AG08395 (cell line): ENCODE measurements at places on chromosomes 5 and 9.

DNA sequence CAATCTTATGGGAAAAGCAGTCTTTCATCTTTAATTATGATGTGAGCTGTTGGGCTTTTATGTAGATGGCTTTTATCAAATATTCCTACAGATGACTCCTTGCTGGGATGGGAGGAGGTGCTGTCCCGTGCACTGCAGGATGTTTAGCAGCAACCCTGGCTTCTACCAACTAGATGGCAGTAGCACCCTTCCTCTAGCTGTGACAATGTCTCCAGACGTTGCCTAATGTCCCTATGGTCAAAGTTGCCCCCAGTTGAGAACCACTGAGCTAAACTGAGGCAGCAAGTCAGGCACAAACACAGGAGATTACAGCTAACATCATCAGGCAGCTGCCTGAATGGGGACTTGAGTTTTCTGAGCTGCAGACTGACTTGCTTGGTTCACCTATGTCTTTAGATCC is 401.9 kb upstream of the PDE4D start:
- peak; percentile 28 for DNase-seq

DNA sequence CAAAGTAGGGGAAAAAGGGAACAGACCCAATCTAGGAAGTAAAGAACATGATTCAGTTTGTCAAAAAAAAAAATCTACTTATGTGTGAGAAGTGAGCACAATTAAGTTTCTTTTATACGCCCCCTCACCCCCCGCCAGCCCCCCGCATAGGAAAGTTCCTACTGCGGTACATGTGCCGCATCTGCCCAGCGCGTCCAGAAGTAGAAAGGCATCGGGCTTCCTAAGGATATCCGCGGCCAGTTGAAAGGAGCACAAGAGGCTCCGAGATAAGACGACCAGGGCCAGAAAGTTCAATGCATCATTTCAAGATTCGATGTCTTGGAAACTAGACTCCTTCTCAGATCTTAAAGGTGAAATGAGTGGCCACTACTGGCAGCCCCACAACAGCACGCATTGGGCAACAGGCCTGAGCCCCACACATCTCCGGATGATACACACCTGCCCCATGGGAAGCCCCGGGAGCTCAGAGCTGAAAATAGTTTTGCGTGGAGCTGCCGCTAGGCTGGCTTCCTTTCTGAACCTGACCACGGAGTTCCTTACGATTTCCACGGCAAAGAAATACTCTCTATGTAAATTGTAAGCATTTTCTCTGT is 203.9 kb downstream of the RAB3C start:
- DNase-seq: no peak

GRCh38 chr9:136662656-136663581 is at the start of gene EGFL7:
Gene EGFL7, plus strand, starts transcription at chr9:136662916. Its CDS starts 5,367 bp downstream, at chr9:136668283.
- DNase-seq: no peak

GRCh38 chr9:131330814-131331600 is 41.5 kb downstream of the PLPP7 start:
- DNase-seq: no peak

- peak; percentile 57 for DNase-seq
Observed at GRCh38 chr9:130290291-130291181, 25.0 kb downstream of the HMCN2 start.

- no peak for DNase-seq
Observed at GRCh38 chr5:27652505-27652904, 614.1 kb upstream of the CDH9 start.

DNA sequence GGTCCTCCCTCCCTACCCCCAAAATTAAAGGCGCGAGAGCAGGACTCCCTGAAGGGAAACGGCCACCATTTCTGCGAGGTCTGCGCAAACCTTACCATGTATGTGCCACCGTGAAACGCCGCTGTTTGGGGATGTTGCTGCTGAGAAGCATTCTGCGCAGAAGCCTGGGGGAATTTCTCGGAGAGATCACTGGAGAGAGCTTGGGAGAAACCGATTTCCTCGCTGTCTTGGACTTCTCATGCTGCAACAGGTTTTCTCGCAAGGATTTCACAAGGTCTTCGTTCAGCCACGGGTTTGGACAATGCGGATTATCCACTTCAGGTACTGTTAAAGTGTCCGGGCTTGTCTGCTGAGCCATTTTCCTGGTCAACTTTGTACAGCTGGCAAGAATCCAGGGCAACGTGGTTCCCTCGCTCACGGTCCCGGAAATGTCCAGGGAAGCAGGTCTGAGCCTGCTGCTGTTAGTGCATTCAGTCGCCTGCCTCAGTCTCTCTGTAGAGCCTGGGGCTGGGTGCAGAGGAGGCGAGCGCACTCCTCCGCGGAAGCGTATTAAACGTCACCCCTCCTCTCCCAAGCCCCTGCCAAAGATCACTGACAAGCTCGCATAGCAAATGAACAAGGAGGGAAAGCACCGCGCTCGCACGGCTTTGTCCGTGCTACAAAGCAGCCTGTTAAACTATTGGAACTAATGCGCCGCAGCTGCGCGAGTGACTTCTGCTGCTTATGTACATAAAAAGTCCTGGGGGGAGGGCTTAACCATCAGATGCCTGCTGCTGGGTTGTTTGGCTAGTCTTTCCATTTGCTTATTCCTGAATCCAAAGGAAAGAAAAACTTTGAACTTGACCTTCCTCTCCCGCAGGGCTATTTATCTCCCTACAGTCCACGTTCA is 125.1 kb downstream of the PDE4D start:
- DNase-seq: peak; percentile 22

GRCh38 chr5:180683220-180683922 is 34.0 kb upstream of the FLT4 start:
- DNase-seq: no peak

DNA sequence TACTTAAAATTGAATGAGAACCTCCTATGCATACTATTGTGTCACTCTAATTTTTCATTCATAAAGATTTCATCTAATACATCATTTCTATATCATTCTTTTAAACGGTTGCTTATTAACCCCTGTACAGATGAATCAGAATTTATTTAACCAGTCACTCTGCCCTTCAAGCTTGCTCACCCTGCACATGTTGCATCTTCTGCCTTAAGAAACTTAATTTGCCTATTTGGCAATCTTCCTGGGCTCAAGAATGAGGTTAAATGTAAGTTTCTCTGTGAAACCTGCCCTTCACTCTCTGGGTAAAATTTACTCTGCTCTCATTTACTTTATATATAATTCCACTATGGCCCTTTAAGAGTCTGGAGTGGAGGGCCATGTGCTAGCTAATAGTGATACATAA is 434.7 kb upstream of the ZNF608 start:
- DNase-seq: no peak

DNA sequence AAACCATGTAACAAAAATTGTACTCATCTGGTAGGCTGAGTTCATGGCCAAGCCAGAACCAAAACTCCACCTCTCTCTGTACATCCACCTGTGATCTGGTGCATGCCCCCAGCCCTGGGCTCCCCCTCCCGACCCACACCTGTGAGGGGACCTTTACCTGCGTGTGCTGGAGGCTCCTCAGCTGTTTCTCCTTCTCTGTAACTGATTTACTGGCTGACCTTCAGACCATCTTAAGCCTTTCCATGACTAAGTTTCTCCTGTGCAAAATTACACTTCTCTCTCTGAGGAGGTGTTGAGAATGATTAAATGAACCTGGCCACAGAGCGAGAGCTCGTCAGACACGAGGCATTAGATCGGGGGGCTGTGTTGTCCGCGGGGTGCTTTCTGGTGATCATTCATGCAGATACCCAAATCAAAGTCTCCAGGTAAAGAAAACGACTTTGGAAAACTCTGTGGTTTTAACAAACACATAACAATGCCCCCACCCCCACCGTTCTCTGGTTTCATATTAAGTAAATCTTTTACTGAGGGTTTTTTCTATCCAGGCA is 136.4 kb downstream of the SEMA5A start:
- no peak for DNase-seq

DNA sequence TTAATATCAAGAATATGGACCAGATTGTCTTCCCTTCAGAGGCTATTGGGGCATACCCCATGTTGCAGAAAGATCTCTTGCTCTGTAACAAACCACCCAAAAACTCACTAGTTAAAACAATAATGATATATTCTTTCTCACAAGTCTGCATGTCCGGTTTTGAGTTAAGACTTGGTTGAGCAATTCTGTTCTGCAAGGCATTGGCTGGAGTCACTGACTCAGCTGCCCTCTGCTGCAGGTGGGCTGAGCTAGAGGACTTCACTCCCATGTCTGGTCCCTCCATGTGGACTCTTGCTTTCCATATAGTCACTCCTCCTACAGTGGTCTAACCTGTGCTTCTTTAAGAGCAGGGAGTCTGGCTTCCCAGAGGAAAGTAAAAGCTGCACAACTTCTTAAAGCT is 73.4 kb downstream of the ESM1 start:
- DNase-seq: no peak

DNA sequence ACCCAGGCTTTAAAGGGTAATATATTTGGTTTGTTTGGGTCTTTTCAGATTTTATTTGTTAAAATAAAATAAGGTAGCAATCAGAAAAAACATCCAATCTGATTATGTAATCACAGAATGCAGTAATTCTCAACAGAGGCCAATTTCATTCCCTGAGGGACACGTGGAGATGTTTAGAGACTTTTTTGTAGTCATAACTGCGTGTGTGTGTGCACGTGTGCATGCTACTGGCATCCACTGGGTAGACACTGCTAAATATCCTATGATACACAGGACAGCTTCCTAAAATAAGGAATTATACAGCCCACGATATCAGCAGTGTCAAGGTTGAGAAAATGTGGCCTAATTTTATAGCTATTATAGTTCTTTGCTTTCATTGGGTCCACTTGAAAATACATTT is 180.8 kb upstream of the KLF9 start:
- DNase-seq: peak; percentile 25

DNA sequence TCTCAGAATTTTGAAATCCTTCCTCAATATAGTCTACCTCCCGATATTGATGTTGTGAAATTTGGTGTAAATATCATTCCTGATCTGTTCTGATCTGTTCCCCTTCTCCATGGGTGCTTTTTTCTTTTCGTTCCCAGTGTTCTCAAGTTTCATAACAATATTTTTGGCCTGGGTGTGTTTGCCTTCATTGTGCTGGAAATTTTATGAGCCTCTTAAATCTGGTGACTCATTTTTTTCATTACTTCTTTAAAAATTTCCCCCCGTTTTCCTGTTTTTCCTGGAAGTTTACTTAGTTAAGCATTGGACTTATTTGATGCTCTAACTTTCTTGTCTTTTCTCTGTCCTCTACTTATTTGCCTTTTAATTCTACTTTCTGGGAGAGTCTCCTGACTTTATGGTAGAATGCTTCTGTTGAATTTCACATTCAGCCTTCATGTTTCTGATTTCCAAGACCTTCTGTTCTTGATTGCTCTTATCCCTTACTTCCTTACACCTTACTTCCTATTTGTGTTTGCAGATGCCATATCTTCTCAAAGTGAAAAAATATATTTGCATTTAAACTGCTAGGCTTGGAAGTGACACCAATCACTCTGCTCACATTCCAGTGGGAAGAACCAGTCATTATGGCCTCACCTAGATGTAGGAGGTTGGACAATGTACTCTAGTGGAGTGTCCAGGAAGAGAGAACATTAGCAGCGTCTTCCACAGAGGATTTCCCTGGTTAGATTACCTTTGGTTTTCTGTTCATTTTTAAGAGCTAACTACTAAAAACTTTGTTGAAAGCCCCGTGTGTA is 441.9 kb downstream of the ARHGEF28 start:
- DNase-seq: no peak

- DNase-seq: peak; percentile 95
Observed at GRCh38 chr5:143536364-143536763, 132.9 kb upstream of the NR3C1 start.

DNA sequence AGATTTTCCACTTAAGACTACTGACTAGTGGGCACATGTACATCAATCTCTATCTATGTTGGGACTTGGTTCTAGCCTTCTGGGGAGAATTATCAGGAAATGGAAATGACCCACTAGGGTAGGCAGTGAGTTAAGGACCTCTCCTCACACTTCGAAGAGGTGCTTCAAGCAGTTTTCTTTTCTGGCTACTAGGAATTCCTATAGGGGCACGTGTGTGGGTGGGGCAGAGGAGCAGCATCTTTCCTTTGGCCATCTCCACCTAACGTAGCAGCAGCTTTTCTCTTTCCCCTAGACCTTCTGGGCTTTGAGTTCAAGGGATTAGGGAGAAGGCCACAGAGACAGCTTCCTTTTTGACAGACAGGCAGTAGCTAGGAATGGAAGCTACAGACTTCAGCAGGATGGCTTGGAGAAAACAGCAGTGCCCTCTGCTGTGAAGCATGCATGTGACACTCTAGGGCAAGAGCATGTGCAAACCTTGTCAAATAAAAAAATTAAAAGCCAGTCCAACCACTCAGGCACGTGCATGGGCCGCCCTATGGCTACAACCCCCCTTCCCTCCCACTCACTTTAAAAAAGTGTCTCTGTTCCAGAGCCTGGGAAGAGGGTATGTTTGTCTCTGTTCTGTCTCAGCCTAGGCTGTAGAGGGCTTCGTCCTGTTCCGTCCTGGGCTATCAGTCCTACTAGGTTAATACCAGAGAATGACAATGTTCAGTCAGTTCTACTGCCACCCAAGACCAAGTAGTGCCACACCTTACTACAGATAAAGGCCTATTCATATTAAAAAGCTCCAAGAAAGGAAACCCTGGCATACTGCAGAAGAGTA is 8.7 kb upstream of the GFRA3 start:
- DNase-seq: peak; percentile 75

GRCh38 chr9:26527931-26528330 is 364.7 kb downstream of the CAAP1 start:
- DNase-seq: no peak

DNA sequence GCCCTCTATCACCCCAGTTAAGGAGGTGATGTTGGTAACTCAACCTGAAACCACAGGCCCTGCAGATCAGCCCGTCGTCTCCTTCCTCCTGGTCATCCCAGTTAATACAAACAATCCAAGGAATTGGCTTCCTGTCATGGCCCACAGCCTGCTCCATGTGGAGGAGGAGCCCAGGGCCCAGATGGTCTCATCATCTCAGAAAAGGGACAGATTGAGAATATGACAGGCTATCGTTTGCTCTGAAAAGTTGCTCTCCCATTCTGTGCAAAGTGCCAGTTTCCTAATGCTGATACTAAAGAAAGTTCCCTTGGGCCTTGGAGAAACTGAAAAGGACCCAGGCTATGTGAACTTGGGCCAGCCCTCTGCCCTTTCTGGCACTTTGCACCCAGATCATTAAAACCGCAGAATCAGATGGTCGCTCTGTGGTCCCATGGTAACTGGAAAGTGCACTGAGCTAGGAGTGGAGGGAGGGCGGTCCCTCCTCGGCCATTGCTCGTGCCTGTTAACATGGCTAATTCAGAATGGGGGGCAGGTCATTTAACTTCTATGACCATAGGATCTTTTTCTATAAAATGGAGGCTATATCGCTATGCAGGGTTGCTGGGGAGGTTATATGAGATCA is 675 bp upstream of the SPAAR start:
- peak; percentile 27 for DNase-seq

DNA sequence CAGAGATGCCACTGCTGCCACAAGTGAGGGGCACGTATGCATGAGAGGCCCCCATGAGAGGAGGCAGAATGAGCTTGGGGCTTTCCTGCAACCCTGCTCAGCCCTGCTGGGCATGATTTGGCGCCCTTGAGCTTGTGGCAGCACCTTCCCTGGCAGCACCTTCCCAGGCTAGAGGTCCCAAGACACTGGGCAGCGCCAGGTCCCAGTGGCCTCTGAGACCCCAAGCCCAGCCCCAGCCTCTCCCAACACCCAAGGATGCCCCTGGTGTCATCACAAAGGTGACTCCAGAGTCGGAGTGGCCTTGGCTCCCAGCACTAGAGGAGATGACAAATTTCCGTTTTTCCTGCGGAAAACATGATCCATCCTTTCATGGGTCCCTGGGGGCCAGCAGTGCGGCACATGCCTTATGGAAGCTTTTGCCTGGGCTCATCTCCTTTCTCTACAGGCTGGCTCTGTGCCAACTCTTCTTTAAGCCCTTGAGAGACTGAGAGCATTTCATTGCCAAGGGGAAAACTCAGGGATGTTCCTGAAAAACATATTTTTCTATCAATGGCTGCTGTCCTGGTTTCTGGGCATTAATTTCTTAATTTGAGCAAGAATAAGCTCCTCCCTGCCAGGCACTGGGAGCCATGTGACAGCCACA is 77.1 kb upstream of the ADAMTS2 start:
- no peak for DNase-seq
